NCI-H460 (cell line): ENCODE measurements at places on chromosomes 4 and X.

DNA sequence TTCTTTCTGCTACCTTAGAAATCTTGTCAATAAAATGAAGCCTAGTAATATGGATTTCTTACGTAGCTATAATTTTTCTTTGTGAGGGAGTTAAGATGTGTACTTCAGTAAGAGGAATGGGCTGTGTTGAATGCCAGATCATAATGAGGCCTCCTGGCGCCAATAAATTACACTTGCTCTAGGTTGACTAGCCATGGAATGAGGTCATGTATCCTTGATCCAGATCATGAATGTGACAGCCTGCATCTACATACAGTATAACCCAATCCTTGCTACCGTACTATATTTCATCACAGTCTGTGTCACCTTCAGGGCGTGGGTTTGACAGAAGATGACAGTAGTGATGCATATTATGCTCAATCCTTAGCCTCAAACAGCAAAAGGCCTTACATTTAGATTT is 36.2 kb downstream of the NHS start:
- no peak for DNase-seq

GRCh38 chr4:167282171-167282864 is 48.0 kb upstream of the SPOCK3 start:
- no peak for DNase-seq

DNA sequence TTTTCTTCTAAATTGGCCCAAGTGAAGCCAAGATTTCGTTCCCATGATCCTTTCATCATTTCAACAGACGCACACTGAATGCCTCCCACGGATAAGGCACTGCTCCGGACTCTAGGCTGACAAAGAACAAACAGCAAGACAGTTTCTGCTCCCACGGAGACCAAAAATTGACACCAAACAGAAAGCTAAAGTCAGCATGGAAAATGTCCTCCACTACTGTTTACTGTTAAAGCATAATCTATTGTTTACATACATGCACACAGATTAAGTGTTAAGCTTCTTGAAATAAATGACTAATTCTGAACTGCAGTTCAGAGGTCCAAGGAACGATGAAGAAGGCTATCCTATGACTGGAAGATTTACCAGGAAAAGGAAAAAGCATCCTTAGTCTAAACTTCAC is 199.6 kb downstream of the AASDH start:
- no peak for DNase-seq

- DNase-seq: no peak
These were observed 69.4 kb downstream of the KCNIP4 start for GRCh38 chr4:21879187-21879586.

GRCh38 chr4:95087657-95088455 is 330.1 kb downstream of the BMPR1B start:
- DNase-seq: no peak

- DNase-seq: no peak
These were observed 15.2 kb downstream of the PDLIM5 start for GRCh38 chr4:94466923-94467322.

DNA sequence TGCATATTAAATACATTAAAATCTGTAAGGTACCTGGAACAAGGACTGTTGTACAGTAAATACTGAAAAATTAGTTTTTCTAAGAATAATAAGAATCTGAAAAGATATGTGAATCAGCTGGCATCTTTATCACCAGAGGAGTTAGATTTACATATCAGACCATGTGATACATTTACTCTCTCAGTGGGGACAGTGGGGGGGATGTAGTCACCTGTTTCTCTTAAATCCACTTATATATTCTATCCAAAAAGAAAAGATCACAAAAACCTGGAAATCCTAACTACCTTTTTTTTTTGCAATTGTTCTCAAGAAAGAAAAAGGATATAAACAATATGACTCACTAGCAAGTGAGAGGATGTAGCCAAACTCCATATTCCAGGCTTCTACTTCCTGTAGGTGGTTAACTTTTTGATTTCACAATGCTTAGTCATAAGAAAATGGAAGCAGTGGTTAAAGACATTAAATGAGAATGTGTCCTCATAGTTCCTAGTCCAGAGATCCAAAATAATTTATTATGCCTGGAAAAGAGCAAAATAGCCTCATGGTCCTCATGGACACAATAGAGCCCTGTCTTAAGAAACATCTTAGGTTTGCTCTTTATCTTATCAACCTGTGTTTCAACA is 22.5 kb upstream of the MYOZ2 start:
- peak; percentile 33 for DNase-seq

- no peak for DNase-seq
These were observed 34.8 kb downstream of the CCNQ start for GRCh38 chrX:153564047-153564606.

- no peak for DNase-seq
These were observed 622.4 kb upstream of the PCDH10 start for GRCh38 chr4:132526652-132527051.

- DNase-seq: no peak
These were observed 544.7 kb downstream of the SPRY1 start for GRCh38 chr4:123941306-123941705.

- peak; percentile 11 for DNase-seq
These were observed 46.6 kb upstream of the PRRG1 start for GRCh38 chrX:37302569-37302968.

DNA sequence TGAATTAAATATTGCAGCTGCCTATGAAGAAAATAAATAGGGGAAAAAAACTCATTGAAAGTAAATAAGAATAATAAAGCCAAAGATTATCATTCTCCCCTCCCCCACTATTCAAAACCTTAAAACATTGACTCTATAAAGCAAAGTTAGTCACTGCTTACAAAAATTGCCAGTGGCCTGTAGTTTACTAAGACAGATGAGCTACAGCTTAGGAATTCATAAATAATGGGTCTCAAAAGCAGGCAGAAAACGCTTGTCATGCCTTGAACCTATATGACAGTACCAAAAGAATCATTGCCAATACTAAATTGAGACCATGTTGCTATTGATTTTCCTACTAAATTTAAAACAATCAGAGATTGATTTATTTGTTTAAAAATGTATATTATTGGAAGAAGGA is 78.9 kb downstream of the SLC10A7 start:
- DNase-seq: no peak

DNA sequence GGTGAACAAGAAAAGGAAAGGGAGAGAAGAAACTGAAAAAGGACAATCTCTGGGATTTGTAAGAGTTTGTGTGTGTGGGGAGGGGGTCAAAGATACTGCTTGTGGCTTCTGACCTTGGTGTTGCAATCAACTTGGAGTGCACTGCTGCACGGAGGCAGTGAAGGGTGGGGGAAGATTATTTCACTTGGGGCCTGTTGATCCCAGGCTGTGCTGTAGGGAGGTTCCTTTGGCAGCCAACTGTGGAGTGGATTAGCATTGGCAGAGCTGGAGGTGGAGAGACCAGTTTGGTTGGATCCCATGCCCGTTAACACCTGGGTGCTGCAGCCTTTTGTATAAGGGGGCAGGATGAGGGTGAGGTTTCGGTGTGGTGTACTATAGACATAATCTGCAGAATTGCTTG is 38.2 kb downstream of the AFF1 start:
- no peak for DNase-seq

- DNase-seq: no peak
These were observed 2.7 kb downstream of the FAT4 start for GRCh38 chr4:125317525-125317877.

GRCh38 chr4:172099376-172099775 is 286.2 kb downstream of the GALNTL6 start:
- DNase-seq: no peak
